ENCODE measurements at places on chromosomes 11 and 22. TPM values are rescaled to one million over a fixed set of nuclear protein-coding genes. Genes with fewer than 3 reads are reported as not detected.

GRCh38 chr11:91921974-91922373 lies 302.6 kb upstream of the FAT3 start:
- DNase-seq, result no peak

- DNase-seq, result peak; percentile 49
These were observed 18.7 kb upstream of the PPFIA1 start for GRCh38 chr11:70251659-70252321.

DNA sequence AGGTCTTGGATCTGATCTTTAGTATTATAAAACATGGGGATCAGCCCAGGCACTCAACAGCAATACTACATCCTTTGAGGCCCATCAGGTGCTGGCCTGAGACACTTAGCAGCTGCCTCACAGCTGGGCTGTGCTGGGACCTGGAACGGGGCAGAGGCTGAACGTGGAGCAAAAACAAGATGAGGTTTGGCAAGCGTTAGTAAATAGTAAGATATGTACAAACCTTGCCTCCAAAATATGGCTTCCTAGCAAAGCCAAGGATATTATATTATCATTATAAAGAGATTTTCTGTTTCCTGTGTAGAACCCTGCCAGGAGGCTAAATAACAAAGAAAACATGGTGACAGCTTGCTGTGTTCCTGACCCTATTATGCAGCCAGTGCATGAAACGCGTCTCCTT lies 60.0 kb upstream of the SPON1 start:
- DNase-seq, result no peak

DNA sequence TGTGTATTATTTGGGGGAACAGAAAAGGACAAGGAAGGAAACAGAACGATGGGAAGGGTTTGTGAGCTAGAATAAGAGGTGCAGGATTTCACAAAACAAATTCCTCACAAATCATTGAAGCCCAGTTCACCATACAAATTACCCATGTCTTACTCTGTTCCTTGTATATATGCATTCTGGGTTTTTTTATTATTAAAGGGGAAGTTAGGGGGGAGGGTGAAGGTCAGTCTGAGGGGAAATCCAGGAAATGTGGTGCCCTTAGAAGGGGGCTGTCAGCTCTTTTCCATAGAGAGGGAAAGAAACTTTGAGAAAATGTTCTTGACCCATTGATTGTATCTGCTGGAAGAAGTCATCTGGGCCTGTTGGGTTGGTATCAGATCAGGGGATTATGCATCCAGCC lies 90.8 kb downstream of the RNF169 start:
- DNase-seq, result no peak

The SLC22A6 gene
- total RNA-seq, result not detected

DNA sequence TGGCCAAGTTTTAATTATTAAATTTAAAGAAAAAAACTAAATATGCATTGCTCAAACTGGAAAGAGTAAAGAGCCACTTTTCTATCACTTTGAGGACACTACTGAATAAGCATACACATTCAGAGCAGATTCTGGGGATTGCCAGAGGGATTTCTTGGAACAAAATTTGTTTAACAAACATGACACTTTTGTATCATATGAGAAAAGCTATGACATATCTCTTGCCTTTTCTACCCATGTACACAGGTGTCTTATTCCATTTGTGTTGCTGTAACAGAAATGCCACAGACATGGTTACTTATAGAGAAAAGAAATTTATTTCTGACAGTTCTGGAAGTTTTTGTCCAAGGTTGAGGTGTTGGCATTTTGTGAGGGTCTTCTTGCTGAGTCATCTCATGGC lies 13.5 kb upstream of the USP28 start:
- DNase-seq, result no peak

DNA sequence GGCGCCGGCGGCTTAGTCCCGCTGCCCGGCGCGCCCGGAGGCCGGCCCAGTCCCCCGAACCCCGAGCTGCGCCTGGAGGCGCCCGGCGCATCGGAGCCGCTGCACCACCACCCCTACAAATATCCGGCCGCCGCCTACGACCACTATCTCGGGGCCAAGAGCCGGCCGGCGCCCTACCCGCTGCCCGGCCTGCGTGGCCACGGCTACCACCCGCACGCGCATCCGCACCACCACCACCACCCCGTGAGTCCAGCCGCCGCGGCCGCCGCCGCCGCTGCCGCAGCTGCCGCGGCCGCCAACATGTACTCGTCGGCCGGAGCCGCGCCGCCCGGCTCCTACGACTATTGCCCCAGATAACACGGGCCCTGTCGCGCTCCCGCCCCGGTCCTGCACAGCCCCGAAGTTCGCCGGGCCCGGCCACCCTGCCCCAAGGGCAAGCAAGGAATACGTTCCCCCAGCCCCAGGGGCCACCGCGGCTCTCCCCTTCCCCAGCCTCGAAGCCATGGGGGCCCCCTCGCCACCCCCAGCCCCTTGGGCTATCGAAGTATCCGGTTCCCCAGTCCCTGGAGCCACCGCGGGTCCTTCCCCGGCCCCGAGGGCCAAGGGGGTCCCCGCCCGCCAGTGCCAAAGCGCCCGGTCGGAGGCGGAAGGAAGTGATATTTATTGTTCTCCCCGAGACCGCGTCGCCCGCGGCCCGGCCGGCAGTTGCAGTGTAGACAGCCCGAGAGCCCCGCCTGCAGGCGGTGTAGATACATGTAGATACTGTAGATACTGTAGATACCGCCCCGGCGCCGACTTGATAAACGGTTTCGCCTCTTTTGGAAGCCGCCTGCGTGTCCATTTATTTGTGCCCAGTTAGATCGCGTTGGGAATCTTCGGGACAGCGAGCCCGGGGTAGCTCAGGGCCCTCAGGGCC lies 6.2 kb downstream of the TBX1 start:
- DNase-seq, result peak; percentile 64

DNA sequence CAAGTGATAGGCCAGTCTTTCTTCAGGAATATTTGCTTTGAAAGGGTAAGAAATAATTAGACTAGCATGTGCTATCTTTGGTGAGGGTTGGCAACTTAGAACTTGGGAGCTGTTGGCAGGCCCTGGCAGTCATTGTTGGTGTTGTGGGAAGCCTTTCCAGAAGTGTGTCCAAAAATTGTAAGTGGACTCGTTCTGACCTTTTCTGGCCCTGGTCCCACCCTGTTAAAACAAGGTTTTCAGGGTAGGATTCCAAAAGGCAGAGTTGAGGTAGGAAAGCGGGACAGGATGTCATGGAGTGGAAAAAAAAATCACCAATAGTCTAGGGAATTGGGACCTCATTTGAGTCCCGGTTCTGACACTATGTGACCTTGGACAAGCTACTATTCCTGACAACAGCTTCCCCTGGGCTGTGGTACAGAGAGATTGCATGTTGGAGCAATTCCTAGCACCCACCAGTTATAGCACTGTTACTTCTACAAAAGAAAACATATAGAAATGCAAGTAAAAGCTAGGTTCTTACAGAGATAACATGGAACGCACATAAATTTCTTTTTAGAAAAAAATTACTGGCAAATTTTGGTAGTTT lies 299.3 kb upstream of the DDI1 start:
- no peak for DNase-seq

DNA sequence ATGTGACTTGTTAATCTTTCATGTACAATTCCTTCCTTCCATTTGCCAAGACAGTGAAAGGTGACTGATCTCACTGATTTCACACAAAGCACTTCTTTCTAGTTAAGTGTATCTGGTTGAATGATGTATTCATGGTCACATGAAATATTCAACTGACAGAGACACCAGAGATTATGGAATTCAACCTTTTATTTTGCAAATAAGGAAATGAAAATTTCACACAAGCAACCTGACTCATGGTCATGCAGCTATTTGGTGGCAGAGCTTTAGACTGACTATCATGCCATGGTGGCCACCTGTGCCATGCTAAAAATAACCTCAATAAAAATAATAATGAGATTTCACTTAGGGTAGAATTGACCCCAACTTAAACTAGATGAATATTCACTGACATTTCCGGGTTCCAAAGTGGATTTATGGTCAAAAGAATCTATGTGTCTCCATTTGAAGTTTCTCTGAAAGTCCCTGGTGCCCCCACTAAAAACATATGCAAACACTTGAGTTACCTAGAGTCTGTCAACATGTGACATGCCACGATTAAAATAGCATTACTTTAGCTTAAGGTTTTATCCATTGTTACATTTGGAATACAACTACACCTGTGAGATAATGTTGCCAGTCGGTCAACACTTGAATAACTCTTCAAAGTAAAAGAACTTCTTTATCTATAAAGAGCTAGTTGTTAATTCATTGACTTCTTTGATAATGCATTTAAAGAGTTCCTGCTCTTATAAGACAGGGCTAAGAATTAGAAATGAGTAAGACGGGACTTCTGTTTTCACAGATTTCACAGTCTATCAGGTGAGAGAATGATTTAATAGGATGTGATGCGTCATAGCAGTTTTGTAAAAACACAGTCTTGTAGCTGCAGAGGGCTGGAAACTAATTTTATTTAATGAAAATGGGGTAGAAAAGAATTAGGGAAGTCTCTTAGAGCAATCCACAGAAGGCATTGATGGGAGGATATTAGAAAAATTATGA lies 94.6 kb upstream of the OR9G4 start:
- DNase-seq, result no peak

DNA sequence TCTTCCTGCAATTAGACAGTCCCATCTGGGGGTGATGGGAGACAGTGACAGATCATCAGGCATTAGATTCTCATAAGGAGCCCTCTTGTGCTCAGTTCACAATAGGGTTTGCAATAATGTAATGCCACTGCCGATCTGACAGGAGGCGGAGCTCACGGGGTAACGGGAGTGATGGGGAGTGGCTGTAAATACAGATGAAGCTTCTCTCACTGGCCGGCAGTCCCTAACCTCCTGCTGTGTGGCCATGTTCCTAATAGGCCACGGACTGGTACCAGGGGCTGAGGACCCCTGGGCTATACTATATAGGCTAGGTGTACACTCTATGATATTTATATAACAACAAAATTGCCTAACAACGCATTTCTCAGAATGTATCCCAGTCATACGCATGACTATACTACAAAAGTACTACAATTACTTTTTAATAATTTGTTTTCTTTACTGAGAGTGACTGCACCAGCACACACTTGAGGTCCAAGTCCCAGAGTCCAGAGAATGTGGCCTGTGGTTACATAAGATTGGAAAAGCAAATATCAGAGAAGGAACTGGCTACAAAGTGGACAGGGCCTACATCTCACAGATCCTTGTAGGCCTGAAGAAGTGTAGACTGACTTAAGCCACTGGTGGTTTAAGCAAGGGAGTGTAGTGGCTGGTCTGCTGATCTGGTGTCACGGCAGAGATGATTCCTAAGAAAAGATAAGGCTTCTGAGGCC lies 200.0 kb downstream of the LARGE1 start:
- no peak for DNase-seq

DNA sequence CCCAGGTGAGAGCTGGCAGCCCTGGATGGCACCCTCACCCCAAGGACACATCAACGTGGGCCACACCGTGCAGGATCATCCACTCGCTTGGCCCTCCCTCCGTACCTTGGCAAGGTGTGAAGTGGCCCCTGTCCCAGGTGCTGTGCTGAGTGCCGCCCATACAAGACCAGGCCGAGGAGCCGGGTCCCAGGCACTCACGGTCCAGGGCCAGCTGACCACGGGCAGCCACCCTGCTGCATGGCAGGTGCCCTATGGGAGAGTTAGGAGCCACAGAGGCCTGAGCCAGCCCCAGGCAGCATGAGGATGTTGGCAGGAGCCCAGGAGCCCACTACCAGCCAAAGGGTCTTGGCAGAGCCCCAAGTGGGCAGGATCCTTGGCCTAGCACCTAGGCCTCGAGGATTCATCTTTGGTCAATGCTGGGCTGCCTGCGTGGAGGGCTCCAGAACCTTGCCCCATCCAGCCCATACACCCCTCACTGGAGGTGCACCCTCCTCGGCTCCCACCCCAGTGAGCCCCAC lies 19.6 kb downstream of the RTN4R start:
- DNase-seq, result no peak

- no peak for DNase-seq
These were observed 10.7 kb upstream of the NLRP6 start for GRCh38 chr11:267491-267994.

DNA sequence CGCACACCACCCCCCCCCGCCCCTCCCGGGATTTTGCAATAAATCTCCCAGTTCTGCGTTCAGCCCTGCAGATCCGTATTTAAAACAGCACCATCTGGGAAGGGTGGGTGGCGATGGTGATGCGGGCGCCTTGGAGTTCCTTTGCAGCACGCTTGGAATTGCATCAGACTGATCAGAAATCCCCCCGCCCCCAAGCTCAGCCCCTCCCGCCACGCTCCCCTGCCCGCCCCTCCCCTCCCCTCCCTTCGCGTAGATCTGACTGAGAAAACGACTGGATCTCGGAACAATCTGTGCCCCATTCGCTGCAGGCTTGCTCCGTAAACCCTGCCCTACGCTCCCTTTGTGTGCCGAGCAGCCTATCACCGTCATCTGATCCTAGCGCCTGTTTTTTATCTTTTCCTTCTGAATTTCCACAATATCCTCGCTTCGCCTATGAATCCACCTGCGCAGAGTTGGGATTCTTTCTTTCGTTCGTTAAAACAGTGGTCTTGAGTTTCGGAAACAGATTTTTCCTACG lies 18.1 kb upstream of the BDNF start:
- peak; percentile 43 for DNase-seq

The TRPM5 gene
- total RNA-seq, result not detected

The CTSC gene
- 372 TPM for total RNA-seq

The DNAJB7 gene
- not detected for total RNA-seq

The LRRC55 gene
- total RNA-seq, result not detected

The OR51E2 gene
- total RNA-seq, result not detected

- no peak for DNase-seq
These were observed 1.4 kb downstream of the MYEOV start for GRCh38 chr11:69295079-69295994.

The FZD4 gene
- total RNA-seq, result 0.68 TPM

The MMP13 gene
- not detected for total RNA-seq

DNA sequence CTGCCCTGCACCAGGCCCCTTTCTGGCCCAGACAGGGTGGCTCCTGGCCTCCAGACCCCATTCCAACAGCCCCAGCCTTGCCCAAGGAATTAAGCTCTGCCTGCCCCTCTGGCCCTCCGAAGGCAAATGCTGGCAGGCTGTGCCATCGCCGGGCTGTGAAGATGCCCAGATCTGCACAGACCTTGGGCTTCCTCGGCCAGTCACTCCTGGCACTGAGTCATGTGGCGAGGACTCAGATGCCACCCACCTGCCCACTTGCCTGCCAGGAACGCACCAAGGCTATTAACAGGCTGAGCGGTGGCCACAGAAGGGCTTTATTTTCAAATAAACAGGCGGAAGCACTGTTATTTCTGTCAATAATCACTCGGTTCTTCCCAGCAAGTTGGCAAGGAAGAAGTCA lies 50.3 kb upstream of the TTLL12 start:
- DNase-seq, result no peak

GRCh38 chr11:107810875-107811274 lies 47.7 kb downstream of the SLC35F2 start:
- no peak for DNase-seq

- DNase-seq, result no peak
These were observed at the start of gene PHLDA2 for GRCh38 chr11:2928605-2929530. PHLDA2 (minus strand) TSS chr11:2929420; CDS start chr11:2929364, 56 bp downstream.

GRCh38 chr11:82978422-82979099 lies 77.0 kb downstream of the DDIAS start:
- DNase-seq, result peak; percentile 91
